SHP77 (cell line): ENCODE measurements at places on chromosomes 13 and 19.

DNA sequence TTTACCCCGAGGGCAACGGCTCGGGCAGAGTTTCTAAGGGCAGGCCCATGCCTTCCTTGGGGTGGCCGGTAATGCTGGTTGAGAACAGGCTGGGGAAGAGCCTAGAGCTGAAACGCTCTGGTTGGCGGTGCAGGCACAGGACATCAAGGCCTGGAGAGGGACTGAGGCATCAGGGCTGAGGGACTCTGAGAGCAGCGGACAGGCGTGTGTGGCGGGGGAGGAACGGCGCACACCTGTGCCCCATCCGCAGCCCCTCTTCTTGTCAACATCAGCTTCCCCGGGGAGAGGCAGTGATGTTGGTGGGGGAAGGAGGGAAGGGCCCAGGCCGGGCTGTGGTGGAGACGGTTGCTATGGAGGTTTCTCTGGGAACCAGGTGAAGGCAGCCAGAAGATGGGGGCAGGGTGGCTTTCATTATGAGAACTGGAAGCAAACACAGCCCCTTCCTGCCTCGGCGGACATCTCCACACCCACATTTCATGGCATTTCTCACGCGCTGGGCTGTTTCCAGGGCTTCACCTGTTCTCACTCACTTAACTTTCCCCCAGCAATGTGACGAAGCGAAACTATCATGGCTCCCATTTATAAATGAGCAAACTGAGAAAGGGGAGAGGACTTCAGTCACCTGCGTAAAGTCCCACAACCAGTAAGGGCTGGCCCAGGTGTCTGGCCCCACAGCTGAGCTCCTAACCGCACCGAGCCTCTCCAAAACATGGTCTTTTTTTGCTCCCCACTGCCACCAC is 8.2 kb upstream of the ATF5 start:
- DNase-seq, result no peak

DNA sequence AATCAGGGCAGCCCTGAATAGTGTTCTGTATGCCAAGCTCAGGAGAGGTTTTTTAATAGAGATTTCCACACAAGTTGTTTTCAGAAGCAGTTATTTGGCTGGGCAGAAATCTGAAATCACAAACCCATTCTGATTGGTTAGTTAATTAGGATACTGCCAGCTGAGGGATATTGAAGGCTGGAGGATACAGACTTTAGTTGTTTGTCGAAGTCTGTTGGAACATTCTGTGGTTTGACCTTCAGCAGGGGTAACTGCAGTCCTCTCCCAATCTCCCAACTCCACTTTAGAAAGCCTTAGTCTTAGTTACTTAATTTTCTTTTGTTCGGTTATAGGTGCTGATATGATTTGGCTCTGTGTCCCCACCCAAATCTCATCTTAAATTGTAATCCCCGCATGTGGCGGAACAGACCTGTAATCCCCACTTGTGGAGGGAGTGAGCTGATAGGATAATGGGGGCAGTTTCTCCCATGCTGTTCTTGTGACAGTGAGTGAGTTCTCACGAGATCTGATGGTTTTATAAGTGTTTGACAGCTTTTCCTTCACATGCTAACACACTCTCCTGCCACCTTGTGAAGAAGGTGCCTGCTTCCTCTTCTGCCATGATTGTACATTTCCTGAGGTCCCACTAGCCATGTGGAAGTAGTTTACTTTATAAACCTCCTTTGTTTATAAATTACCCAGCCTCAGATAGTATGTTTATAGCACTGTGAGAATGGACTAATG is 169.2 kb downstream of the GPC5 start:
- no peak for DNase-seq

DNA sequence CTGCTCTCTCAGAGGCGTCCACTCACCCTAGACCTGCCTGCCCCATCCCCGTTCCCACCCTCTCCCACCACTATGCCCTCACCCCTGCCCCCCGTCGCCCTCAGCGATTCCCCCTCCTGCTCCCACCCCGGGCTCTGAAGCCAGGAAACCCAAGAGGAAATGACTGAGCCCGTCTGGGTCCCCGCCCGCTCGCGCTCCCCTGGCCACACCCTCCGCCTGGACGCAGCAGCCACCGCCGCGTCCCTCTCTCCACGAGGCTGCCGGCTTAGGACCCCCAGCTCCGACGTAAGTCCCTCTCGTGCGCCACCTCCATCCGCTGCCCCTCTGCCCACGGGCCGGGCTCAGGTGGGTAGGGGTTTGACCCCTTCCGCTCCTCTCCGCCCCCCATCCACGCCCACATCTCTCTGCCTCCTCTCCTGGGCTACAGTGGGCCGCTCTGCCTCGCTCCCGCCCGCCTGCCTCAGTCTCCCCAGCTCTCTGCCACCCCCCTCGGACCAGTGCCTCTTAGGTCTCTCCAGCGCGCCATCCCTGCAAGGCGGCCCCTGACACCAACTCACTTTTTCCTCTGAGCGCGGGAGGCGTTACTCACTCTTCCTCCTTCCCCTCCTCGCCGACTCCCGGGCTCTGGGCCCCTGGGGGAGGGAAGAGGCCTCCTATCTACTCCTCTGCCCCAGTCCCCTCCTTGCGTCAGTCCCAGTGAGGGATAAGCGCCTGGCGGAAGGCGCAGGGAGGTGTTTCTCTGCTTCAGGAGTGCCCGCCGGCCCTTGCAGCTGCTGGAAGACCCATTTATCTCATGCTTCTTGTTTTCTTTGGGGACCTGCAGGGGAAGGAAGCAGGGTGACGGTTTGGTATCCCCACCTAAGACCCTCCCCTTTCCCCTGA is at the start of gene FXYD5:
Gene FXYD5 (plus strand): TSS at position 211 of the 882 bp plus-strand sequence. CDS start 816 bp downstream, outside the sequence.
- no peak for DNase-seq

GRCh38 chr13:40666933-40667621 is 636 bp upstream of the FOXO1 start:
- no peak for DNase-seq

GRCh38 chr13:75705395-75705794 is 69.3 kb downstream of the LMO7 start:
- no peak for DNase-seq

GRCh38 chr13:35876601-35877000 is 254.6 kb downstream of the DCLK1 start:
- no peak for DNase-seq

GRCh38 chr13:23384111-23384510 is 49.4 kb downstream of the SACS start:
- no peak for DNase-seq
